ENCODE measurements at places on chromosomes 4 and X.

DNA sequence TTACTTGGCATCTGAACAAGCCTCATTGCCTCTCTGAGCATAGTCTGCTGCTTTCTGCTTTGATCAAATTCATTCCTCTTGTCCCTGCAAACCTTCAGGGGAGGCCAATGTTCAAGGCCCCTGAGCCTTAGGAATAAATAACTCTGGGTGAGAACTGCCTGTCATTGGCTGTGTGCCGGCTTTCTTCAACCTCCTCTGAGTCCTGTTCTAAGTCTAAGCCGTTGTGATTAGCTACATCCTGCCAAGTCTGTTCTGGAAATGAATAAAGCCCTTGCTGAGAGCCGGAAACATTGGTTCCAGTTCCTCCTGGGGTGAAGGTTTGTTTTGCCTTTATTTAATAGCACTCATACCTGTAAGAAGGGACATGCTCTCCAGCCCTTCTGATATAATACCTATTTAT is 13.8 kb downstream of the RNF4 start:
- peak; percentile 51 for DNase-seq

GRCh38 chr4:168634276-168634802 is 137.5 kb downstream of the PALLD start:
- no peak for DNase-seq

GRCh38 chr4:113145519-113146291 is 96.3 kb downstream of the ANK2 start:
- DNase-seq = no peak

DNA sequence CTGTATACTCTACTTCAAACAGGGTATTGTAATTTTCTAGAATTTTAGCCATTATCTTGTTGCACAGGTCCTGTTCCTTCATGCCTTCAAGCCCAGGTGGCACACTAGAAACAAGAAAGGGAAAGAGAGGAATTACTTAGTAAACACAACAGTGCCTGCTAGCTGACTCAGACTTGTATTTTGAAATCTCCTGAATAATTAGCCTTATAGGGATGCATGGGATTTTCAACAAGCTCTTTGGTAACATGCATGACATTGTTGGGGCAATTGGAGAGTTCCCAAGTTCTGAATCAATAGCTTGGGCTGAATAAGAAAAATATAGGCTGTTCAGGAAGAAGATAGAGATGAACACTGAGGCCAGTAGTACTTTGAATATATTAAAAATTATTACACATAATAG is 118.8 kb downstream of the FAM13A start:
- no peak for DNase-seq

- DNase-seq = no peak
These were observed 135.6 kb upstream of the TLL1 start for GRCh38 chr4:165737309-165737972.

DNA sequence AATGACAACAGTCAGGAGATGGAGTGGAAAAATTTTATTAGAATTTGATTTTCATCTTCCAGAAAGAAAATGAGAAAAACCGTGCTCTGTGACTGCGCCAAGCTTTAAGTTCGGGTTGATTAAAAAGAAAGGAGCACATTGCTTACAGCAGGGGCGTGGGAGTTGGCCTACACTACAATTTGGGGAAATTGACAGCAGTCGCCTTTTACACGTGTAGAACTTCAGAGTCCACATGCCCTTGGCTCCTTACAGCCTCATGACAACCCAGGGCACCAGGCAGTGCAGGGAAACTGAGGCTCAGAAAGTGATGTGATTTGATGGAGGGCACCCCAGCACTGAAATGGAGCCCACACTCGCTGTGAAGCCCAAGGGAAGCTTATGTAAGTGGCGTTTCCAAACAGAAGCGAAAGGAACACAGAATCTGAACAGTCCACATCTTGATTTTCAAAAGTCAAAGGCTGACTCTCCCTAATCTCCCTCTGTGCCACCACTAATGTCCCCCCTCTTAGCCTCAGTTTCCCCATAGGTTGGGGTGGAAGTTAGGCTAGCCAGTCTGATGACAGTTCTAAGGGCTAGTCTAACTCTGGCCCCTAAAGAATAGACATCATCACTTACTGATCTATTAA is 5.5 kb downstream of the PPP2R2C start:
- no peak for DNase-seq

DNA sequence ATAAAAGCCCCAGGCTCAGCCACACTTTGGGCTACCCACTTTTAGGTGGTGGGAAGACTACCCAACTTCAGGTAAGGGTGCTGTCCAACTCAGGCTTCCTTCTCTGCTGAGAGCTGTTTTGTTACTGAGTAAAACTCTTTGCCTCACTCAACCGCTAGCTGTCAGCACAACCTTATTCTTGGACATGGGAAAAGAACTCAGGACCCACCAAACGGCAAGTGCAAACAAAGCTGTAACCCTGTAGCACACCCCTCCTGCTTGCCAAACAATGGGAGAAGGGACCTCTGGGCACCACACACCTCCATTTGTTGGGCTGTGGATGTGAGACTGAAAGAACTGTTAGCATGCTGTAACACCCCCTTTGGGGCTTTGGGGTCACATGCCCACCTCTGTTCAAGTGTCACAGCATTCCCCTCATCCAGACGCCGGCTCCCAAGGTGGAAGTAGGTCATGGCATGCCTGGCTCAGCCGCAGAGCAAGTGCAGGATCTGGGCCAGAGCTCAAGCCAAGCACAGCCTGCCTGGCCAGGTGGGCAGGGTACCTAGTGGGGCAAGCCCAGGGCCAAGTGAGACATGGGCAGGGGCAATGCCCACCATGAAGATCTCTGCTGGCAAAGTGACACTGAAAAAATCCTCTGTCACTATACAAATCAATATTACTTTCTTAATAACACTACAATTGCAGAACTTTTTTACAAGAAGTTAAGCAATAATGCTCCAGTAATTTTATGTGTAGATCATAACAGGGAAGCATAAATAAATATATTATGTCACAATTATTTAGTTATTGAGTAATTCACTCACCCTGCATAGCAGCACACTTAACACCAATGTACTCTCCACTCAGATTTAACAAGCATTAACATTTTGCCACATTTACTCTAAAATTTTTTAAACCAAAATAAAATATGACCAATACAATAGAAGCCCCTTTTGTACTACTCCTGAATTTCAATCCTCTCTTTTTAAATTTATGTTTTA is 107.2 kb downstream of the TBCK start:
- no peak for DNase-seq

GRCh38 chr4:138609943-138610350 is 367.8 kb upstream of the SLC7A11 start:
- no peak for DNase-seq

- DNase-seq = peak; percentile 50
These were observed 520 bp downstream of the ACOX3 start for GRCh38 chr4:8439914-8440491.

DNA sequence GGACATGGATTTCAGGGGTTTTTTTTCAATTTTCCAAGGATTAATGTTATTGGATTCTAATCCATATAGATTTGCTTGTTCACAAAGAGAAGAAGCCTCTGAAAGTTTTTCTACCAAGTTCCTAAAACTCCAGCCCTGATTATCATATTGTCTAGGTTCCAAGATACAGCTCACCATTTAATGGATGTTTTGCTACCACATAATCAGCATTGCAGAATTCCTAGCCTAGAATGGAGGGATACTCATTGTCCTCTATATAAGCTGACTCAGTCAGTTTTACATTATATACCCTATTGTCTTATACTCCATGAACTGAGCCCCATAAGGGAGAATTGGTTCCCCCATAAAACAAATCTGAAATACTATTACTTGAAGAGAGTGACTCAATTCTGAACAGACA is 664.7 kb upstream of the FAM241A start:
- DNase-seq = no peak

GRCh38 chr4:88457307-88458103 is 586 bp downstream of the HERC5 start:
- peak; percentile 51 for DNase-seq

DNA sequence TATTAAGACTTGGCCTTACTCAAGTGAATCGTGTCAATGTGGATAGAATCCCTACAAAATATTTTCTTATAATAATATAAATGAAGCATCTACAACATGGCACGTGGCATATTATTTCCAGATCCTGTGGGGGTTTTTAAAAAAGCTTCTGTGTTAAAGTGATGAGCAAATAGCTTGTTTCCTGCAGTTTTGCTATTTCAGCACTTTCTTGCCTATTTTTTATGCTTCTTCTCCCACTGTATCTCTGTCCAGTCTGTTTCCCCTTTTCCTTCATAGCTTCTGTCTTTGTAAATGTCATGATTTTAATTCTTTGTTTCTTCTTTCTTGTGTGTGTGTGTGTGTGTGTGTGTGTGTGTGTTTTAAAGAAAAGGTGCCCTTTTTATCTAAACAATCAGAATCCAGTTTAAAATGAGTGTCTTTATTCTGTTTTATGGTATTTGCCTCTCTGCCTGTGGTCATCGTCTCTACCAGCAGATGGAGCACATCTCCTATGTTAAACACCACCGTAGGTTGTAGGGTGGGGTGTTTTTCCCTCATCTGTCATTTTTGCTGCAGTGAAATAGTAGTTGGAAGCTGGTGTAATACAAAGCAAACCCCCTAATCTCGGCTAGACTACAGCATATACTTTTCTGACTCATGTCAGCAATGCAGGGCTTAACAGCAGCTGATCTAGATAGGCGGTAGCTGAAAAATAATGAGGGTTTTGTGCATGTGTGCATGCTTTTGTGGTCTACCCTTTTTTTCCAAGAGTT is 33.1 kb downstream of the FTHL17 start:
- peak; percentile 20 for DNase-seq

- no peak for DNase-seq
These were observed 1112.1 kb downstream of the RPA4 start for GRCh38 chrX:97995834-97996233.

DNA sequence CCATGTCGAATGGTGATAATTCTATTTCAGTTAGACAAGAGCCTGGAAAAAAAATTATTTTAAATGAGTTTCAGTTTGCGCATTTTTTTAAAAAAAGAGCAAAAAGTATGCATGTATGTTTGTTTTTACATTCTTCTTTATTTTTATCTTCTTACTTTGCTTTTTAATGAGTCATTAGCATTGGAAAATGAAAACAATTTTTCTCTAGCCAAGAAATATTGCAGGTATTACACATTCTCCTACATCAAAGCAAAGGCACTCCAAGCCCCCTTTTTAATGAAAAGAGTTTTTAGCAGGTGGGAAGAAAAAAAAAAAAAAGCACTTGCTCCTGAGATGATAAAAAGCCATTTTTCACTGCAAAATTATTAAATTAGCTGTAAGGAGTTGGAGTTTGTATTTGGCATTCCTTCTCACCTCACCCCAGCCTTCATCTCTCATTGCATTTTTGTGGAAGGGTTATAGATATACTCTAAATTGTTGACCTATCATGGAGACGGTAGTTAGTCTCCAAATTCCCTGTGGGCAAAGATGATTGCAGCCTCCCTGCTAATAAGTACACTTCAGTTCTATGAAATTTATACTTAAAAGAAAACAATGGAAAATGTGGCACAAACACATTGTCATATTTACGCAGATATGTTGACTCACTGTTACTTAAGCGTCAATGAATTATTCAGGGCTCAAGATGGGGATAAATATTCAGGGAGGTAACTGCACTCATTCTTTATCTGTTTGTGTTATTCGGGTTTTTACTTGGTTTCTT is 43.8 kb downstream of the PALLD start:
- no peak for DNase-seq

GRCh38 chr4:102247041-102247440 is 98.2 kb downstream of the SLC39A8 start:
- DNase-seq = no peak

DNA sequence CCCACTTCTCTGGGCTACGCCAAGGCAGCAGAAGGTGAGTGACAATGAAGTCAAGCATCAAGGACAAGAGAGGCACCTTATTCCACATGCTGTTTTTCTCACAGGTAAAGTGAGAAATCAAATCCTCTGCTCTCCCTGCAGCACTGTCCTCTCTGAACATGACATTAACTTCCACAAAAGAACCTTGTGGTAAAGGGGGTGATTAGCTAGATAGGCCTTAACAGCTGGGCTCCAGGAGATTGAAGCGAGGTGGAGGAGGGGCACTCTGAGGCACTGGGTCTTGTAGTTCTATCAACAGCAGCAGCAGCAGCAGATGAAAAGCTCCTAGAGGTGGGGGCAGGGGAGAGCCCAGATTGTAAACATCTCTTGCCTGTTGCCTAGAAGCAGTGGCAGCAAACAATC is 96.8 kb upstream of the CXXC4 start:
- no peak for DNase-seq

DNA sequence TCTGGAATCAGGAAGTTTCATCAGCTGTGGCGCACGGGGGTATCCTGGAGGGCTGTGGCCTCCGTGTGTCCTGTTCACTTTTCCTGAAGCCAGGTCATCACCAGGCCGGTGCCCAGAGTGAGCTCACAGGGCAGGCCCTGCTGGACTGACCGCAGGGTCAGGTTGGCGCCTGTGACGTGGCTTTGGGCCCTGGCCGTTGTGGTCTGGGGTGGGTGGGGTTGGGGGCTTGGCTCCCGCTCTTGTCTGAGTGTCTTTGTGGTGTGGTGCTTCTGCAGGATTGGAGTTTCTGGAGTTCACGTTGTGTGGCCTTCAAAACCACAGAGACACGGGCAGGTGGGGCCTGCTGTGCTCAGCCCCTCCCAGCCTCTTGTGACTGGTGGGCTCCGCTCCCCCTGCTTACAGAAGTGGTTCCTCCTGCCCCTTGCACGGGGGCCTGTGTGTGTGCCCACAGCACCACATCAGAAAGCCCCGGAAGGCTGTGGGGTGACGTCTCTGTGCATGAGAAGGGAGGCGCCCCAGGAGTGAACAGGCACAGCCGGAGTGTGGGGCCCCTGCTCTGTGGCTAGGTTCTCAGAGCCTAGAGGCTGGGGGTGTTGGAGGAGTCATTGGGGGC is 9.5 kb downstream of the RGS12 start:
- peak; percentile 82 for DNase-seq

GRCh38 chr4:40349561-40350198 is 14.5 kb downstream of the CHRNA9 start:
- no peak for DNase-seq

DNA sequence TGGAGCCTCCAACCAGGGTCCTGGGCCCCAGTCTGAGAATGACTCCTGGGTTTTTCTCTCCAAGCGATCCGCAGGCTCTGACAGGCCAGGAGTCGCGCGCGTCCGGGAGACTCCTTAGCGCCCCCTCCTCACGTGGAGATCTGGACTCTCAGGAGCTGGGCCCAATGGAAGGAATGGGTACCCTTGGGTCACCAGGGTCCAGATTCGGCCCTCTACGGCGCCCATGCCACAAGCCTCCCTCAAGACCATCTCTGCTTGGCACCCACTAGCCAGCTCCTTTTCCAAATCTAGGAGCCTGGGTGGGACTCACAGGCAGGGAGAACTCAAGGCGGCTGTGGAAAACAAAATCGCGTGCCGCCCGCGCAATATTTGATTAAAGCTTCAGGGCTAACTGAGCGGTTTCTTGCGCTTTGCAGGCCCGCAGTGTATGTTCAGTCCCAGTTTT is 7.1 kb downstream of the HAND2 start:
- no peak for DNase-seq

GRCh38 chr4:10106421-10107039 is 10.1 kb downstream of the WDR1 start:
- peak; percentile 90 for DNase-seq
